ENCODE measurements at places on chromosomes 2 and 18.

DNA sequence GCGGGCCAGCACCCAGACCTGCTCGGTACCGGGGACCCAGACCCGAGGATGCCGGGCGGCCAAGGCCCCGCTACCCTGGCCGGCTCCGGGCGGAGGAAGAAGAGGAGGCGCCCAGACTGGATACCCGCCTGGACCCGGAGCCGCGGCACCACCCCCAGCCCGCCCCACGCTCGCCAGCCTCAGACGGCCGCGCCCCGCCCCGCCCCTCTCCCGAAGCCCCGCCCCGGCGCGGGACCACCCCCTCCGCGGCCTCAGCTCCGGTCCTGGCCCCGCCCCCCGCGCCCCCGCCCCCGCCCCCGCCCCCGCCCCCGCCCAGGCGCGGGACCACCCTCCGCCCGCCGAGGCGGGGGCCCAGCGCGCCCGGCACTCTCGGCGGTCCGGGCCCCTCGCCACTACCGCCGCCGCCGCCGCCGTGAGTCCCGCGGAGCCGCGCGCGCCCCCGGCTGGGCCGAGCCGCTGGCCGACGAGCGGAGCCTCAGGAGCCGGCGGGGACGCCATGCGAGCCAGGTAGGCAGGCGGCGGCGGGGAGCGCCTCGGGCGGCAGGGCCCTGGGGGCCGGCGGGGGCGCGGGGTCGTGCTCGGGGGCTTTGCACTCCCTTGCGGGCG is at the start of gene SH3BP4:
TSS of gene SH3BP4 (plus strand) at position 354 of the 606 bp plus-strand sequence. CDS start 82,986 bp downstream, outside the sequence.
- H3K4me1 ChIP-seq: no peaks in the 10 kb centered on the region
- no peaks in the 10 kb centered on the region for H3K36me3 ChIP-seq
- H3K27ac ChIP-seq: peak within 1 kb of the TSS; percentile 88
- H3K4me3 ChIP-seq: peak within 1 kb of the TSS; percentile 54

GRCh38 chr2:170694316-170694715 is 20.8 kb upstream of the SP5 start:
- DNase-seq: no peak
- H3K27me3 ChIP-seq: peaks cover 5% of the 10 kb centered on the region
- H3K4me1 ChIP-seq: no peaks in the 10 kb centered on the region

DNA sequence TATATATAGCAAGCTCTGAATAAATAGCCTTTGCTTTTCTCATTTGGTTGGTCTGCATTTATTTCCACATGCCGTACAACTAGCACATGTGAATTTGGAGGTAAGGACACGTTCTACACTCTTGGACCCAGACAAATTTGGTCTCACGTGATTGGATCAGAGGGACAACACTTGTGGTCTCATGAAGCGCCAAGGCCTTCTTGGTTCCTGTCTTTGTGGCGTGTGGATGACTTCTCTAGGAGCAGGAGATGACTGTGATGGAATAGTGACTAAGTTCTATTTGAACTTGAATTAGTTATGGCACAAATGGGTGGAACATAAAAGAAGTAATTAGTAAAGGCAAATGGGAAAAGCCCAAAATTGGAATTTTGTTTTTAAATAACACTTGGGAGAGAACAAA is 206.9 kb downstream of the BCL2 start:
- H3K4me1 ChIP-seq: peaks cover 7% of the 10 kb centered on the region
- no peak for DNase-seq
- H3K27ac ChIP-seq: no peak overlapping the region
- no peak overlapping the region for H3K4me3 ChIP-seq
- H3K36me3 ChIP-seq: no peaks in the 10 kb centered on the region
- no peaks in the 10 kb centered on the region for H3K27me3 ChIP-seq

DNA sequence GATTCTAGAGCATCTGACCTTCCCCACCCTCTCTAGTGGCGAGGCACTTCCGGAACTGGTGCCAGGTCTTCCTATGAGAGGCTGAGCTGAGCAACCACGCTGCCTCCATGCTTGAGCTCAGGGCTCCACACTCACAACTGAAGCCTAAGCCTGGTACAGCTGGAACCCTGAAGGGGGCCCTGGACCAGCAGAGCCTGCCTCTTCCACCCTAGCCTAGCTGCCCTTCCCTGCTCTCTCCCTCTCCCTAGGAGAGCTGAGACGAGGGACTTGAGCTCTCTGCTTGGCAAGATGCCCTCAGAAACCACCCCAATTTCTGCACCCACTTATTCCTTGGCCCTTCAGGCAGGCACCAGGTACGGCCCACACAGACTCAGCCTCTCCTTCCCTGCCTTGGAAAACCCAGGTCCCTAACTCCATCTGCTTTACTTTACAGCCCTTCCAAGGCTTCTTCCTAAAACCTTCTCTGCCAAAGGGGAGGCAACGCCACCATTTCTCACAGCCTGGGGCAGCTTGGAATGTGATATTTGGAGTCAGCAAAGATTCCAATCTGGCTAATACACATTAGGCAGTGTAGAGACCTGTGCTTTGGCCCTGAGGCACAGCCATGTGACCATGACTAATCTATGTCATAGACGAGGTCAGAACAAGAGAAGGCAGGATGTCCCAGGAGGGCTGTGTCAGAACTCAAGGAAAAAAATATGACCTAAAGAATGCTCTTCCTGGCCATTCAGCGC is 18.8 kb downstream of the COX7A2L start:
- no peak overlapping the region for H3K27ac ChIP-seq
- no peaks in the 10 kb centered on the region for H3K27me3 ChIP-seq
- H3K4me3 ChIP-seq: no peak overlapping the region
- H3K36me3 ChIP-seq: peaks cover 64% of the 10 kb centered on the region
- H3K4me1 ChIP-seq: peaks cover 39% of the 10 kb centered on the region

- no peak for DNase-seq
- no peak overlapping the region for H3K4me3 ChIP-seq
- H3K4me1 ChIP-seq: peaks cover 44% of the 10 kb centered on the region
- no peak overlapping the region for H3K27ac ChIP-seq
Measured at GRCh38 chr2:111701798-111702118, 182.2 kb downstream of the ANAPC1 start.

GRCh38 chr2:150495993-150496627 is 8.6 kb upstream of the RND3 start:
- H3K36me3 ChIP-seq: no peaks in the 10 kb centered on the region
- DNase-seq: no peak
- H3K4me3 ChIP-seq: no peak overlapping the region
- H3K27ac ChIP-seq: no peak overlapping the region
- H3K27me3 ChIP-seq: no peaks in the 10 kb centered on the region

DNA sequence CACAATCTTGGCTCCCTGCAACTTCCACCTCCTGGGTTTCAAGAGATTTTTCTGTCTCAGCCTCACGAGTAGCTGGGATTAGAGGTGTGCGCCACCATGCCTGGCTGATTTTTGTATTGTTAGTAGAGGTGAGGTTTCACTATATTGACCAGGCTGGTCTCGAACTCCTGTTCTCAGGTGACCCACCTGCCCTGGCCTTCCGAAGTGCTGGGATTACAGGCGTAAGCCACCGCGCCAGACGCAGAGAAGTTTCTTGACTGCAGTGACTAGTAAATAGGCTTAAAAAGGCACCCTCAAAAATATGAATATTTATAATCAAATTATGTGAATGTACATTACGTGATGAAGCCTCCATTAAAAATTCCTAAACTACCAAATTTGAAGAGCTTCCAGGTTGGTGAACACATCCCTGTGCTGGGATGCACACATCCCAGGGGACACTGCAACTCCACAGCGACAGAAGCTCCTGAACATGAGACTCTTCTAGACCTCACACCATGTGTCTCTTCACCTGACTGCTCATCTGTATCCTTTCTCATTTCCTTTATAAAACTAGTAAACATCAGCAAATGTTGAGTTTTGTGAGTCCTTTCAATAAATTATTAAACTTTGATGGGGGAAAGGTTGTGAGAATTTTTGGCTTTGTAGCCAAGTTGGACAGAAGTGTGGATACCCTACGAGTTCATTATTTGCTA is 203.3 kb upstream of the SPOPL start:
- DNase-seq: no peak
- H3K27me3 ChIP-seq: no peaks in the 10 kb centered on the region

DNA sequence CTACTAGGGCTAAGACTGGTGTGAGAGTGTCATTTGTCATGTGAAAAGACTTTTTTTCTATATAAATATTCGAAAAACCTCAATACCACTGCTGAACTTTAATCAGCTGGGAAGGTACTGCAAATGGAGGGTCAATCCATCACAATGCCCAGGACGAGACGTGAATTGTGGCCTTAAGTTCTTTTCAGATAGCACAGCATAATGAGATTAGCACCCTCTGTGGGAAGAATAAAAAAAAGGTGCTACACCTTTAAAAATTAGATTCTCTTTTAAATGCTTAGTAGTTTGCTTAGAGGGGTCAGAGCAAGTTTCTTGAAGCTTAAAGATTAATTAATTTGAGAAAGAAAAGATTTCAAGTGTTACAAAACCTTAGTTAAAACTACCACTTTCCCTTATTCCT is 5.6 kb downstream of the LRRTM1 start:
- no peak for DNase-seq
- H3K4me3 ChIP-seq: no peak overlapping the region
- no peaks in the 10 kb centered on the region for H3K36me3 ChIP-seq
- H3K27ac ChIP-seq: no peak overlapping the region

DNA sequence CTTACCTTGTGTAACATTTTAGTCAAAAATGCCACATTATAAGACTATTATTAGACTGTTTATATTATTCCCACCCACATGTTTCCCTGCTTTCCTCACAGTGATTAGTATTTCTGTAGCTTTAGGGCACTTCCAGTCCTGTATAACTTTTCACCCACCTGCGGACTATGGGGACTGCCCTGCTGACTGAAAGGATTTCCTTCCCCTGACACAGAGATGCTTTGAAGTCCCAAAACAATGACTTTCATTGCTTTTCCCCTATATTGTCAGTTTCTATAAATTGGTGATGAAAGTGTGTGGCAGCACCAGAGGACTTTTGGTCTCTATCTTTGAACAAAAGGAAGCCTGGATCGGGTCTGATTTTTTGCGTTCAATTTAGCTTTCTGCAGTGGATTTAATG is 59.0 kb upstream of the OTX1 start:
- peaks cover 2% of the 10 kb centered on the region for H3K36me3 ChIP-seq
- H3K4me1 ChIP-seq: no peaks in the 10 kb centered on the region
- DNase-seq: no peak
- H3K27me3 ChIP-seq: no peaks in the 10 kb centered on the region
- H3K4me3 ChIP-seq: no peak overlapping the region

DNA sequence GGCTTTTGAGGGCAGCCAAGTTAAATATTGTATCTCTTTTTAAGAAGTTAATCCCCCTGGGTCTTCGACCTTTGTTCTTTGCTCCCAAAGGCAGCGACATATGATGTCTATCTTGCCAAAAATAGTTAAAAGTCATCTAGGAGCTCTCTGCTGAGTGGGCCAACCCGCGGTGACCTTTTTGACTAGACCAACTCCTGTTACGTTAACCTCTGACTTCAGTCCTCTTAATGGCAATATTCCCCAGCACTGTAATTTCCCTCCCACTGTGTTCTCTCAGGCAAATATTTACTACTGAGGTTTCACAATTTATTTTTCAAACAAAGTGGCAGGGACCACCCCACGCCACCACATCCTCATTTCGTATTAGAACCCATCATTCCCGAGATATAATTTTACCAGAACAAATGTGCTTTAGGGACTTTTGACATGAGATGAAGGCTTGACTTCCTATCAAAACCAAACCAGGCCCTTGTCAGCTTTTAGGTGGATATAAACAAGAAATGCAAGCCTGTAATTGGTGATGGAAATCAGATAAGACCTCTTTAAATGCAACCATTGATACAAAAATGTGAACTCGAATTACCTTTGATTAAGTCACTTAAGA is 764.7 kb downstream of the SATB2 start:
- no peak overlapping the region for H3K4me3 ChIP-seq
- no peak overlapping the region for H3K27ac ChIP-seq
- H3K4me1 ChIP-seq: no peaks in the 10 kb centered on the region
- no peaks in the 10 kb centered on the region for H3K27me3 ChIP-seq
- no peak for DNase-seq

GRCh38 chr2:47636596-47637264 is 146.2 kb upstream of the MSH6 start:
- H3K27me3 ChIP-seq: no peaks in the 10 kb centered on the region
- no peak for DNase-seq

DNA sequence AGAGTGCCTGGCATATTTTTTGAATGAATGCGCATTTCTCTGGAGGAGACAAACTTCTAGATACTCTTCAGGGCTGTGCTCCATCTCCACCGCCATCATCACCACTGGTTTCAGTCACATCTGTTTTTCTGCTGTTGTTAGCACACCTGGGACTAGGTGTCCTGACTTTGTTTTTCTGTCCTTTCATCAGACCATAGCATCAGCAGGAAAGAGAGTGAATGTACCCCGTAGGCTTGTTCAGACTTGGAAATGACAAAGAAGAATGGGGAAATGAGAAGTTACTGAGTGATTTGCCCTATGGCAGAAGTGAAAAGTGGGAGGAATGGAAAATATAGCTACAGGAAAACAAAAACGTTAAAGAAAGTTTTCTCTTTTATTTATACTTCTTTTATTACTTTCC is 965.2 kb upstream of the FANCL start:
- no peaks in the 10 kb centered on the region for H3K36me3 ChIP-seq
- H3K4me1 ChIP-seq: no peaks in the 10 kb centered on the region
- no peak overlapping the region for H3K4me3 ChIP-seq
- DNase-seq: no peak
- no peak overlapping the region for H3K27ac ChIP-seq

GRCh38 chr2:143157418-143157817 is 28.2 kb downstream of the ARHGAP15 start:
- H3K4me3 ChIP-seq: no peak overlapping the region
- H3K27ac ChIP-seq: no peak overlapping the region
- H3K36me3 ChIP-seq: no peaks in the 10 kb centered on the region

GRCh38 chr18:8496186-8496585 is 113.1 kb upstream of the RAB12 start:
- no peaks in the 10 kb centered on the region for H3K27me3 ChIP-seq
- no peak overlapping the region for H3K4me3 ChIP-seq
- H3K36me3 ChIP-seq: no peaks in the 10 kb centered on the region
- no peak for DNase-seq
- no peaks in the 10 kb centered on the region for H3K4me1 ChIP-seq
- H3K27ac ChIP-seq: no peak overlapping the region

DNA sequence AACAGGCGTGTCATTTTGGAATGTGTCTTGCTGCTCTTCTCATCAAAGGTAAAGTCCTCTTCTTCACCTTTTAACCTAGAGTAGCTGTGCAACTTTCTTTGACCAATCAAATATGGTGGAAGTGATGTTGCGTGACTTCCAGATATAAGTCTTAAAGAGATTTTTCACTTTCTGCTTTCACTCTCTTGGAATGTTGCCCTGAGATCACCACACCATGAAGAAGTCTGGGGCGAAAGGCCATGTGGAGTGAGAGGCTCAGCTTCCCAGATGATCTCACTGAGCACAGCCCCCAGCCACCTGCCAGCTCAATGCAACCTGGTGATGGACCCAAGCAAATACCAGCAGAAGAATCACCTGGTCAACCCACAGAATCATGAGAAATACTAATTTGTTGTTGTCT is 7.1 kb upstream of the GALNT3 start:
- no peaks in the 10 kb centered on the region for H3K36me3 ChIP-seq
- H3K27ac ChIP-seq: no peak overlapping the region
- H3K27me3 ChIP-seq: no peaks in the 10 kb centered on the region
- no peak for DNase-seq

DNA sequence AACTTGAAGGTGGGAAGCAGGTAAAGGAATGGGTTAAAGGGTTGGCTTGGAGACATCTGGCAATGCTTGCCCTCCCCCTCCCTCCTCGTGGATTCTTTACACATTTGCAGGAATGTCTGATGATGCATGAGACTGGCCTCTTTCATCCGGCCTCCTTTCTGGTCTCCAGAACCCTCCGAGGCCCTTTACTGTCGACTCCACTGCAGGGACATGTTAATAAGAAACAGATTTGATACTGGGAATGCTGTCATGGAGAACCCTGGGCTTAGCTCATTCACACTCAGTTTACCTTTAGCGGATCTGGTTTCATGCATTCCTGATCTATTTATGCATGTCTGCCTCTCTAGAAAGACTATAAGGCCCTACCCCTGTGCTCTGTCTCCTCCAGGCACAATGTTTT is 238.7 kb downstream of the TGIF1 start:
- H3K27me3 ChIP-seq: no peaks in the 10 kb centered on the region
- no peak overlapping the region for H3K27ac ChIP-seq
- DNase-seq: no peak
- no peaks in the 10 kb centered on the region for H3K4me1 ChIP-seq

Measured in tibial nerve (tissue), 4 donors.